T-helper 22 cell (primary cell): ENCODE measurements at places on chromosomes 2 and 18.

GRCh38 chr2:70085711-70086277, 1.5 kb upstream of the PCBP1 start:
- no peak for DNase-seq

GRCh38 chr2:237201461-237202287, 116.0 kb downstream of the COPS8 start:
- no peak for DNase-seq

- no peak for DNase-seq
Measured at GRCh38 chr2:230668939-230669303, 43.7 kb upstream of the CAB39 start.

GRCh38 chr2:20913491-20913890, 90.6 kb upstream of the LDAH start:
- DNase-seq = no peak

GRCh38 chr2:1817256-1818051, 73.1 kb upstream of the PXDN start:
- DNase-seq = no peak

- no peak for DNase-seq
Measured at GRCh38 chr18:63928331-63928730, 20.6 kb downstream of the SERPINB10 start.

DNA sequence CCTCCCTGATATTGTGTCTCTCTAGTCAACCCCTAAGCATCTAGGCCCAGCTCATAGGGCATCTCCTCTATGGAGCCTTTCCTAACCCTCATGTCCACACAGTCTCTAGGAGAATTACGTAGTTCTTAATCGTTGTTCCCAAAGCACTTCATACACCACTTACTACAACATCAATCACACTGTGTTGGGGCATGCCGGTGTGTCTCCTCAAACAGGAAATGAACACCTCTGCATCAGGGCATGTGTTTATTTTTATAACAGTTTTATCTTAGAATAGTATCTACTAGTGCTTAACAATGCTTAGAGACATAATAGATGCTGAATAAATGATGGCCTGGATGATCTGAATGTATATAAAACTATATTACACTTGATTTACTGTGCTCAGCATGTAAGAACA, 19.7 kb downstream of the CYP1B1 start:
- DNase-seq = no peak

- no peak for DNase-seq
Measured at GRCh38 chr2:48105848-48106247, 199.6 kb upstream of the FBXO11 start.

- no peak for DNase-seq
Measured at GRCh38 chr2:221431477-221431876, 140.6 kb downstream of the EPHA4 start.

DNA sequence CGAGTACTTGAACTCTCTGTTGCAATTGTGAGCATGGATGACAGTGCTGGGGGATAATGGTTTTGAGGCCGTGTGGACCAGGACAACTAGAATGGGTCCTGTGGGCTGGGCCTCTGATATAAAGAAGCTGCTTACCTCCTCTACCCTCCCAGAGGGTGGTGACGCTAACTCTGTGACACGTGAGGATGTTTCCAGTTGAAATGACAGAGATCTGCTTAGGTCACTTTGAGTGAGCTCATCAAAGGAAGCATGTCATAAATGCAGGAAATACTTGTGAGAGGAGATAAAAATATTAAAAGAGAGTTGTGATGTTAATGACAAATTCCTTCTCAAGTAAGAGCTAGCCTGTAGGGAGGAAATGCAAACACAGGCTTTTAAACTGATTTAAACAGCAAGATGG, 16.4 kb downstream of the RMC1 start:
- no peak for DNase-seq

GRCh38 chr2:114128725-114129124, 238.8 kb downstream of the ACTR3 start:
- no peak for DNase-seq

DNA sequence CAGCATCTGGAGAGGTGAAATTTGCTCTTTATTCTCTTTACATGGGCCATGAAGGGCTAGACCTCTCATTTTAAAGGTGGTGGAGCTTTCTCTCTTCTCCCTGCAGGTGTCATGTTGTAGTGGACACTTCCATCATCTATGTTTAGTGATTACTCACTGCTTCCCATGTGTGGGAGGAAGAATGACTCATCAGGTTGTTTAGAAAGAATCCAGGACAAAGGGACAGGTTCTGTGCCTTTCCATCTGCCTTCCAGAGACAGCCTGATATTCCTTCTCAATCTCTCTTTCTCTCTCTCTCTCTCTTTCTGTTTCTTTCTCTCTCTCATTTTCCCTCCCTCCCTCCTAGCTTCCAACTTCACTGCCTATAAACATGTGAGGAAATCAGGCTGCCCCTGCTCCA, 38.7 kb downstream of the SCG2 start:
- DNase-seq = no peak

- DNase-seq = no peak
Measured at GRCh38 chr18:43772907-43773306, 495.6 kb upstream of the SYT4 start.

- DNase-seq = no peak
Measured at GRCh38 chr2:57987835-57988573, 58.6 kb upstream of the VRK2 start.

DNA sequence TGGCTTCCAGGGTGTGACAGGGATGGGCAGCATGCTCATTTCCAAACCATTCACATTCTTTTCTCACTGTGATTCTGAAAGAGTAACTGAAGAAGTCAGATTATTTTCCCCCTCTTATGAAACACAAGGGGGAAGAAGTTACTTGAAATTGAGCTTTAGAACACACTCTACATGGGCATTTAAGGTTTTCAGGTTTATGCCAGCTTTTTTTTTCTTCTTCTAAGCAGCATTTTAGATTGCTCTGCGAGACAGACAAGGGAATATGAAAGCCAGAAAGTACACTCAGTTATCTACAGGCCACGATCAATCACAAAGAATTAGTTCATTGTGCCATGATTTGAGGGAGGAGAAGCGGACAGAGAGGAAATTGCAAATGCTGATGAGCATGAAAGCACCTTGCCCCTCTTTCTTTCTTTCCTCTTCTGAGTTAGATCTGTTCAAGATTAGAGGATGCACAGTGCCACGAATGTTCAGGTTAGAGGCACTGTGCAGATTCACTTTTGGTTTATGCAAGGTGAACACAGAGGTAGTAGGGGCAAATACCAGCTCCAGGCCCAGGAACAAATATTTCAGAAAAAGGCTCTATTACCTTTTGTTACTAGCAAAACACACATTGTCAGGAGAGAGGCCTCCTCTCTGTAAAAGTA, 49.2 kb downstream of the CXCR4 start:
- no peak for DNase-seq

GRCh38 chr18:59129951-59130703, 9.6 kb upstream of the SEC11C start:
- DNase-seq = no peak

DNA sequence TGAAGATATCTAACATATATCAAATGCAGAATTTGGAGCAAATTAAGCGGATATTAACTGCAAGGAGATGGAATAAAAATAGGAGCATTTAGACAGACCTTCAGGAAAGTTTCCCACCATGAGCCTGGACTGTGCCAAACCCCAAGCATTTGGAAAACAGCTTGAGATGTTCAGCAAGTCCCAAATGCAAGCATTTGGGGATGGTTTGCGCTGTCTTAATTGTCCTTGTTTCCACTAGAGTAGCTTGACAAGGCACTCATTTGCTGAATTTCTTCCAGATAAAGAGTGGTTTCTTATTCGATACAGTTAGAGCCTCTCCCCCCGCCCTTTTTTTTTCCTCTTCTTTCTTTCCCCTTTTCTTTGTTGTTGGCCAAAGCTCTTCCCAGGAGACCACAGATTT, 77.1 kb upstream of the CDC42EP3 start:
- DNase-seq = no peak

GRCh38 chr2:108118996-108119395, 120.8 kb upstream of the SULT1C3 start:
- no peak for DNase-seq

- DNase-seq = no peak
Measured at GRCh38 chr18:32767400-32767799, 5.4 kb downstream of the KLHL14 start.

GRCh38 chr2:127608061-127609030, 37.6 kb upstream of the GPR17 start:
- no peak for DNase-seq

- no peak for DNase-seq
Measured at GRCh38 chr2:209463226-209463625, 39.4 kb downstream of the MAP2 start.

GRCh38 chr18:11729556-11729955, 40.5 kb downstream of the GNAL start:
- no peak for DNase-seq

DNA sequence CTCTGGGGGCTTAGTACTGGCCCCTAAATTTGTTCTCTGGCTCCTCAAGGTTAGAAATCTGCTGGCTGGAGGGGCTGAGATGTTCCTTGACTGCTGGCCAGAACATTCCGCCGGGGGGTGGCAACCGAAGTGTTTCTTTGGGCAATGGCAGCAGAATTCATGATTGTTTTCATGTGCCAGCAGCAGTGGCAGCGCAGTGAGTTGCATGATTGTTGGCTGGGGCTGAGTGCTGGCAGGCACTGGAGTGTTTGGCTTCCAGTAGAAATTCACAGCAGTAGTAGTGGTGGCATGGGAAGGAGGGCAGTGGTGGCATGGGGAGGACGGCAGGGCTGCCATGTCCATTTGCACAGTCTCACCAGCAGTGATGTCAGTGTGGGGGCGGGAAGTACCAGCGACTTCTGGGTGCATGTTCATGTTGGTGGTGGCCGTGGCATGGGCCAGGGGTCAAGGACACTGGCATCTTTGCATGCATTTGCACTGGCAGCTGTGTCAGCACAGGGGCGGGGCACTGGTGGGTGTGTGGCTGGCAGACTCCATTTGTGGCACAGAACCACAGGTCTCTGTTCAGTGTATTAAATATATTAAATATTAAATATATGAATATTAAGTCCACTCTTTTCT, 130.6 kb upstream of the CDH7 start:
- no peak for DNase-seq

DNA sequence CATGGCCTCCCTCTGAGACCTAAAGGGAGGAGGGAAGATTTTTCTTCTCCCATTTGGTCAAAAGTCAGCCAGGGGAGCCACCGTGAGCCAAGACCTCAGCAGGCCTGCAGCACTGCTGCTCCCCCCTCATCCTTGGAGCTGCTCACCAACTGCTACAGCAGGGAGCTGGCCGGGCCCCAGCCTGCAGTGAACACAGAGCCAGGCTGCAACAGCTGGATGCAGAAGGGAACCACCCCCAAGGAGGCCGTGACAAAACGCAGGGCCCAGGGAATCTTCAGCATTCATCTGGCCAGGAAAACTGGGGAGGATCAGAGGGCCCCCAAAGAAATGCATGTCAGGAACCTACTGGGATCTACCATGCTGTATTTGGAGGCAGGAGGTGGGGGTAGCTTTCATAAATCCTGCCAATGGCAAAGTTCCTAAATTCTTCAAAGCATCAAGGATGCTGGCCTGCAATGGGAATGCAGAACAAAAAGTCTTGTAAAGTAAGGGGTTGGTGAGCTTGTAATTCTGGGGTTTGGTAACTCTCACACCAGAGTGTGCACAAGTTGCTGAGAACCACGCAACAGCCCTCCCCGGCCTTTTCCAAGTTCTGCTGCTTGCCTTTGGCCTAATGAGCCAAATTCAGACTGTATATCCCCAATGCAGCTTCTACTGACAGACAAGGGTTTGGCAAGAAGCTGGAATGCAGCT, 61.0 kb downstream of the CACNB4 start:
- no peak for DNase-seq

GRCh38 chr2:137775529-137775928, 188.7 kb upstream of the HNMT start:
- DNase-seq = no peak

- DNase-seq = no peak
Measured at GRCh38 chr2:141748616-141749015, 382.2 kb downstream of the LRP1B start.

GRCh38 chr2:43302182-43302960, 76.0 kb upstream of the ZFP36L2 start:
- no peak for DNase-seq

GRCh38 chr2:129812071-129812470, 167.4 kb upstream of the RAB6C start:
- DNase-seq = no peak

DNA sequence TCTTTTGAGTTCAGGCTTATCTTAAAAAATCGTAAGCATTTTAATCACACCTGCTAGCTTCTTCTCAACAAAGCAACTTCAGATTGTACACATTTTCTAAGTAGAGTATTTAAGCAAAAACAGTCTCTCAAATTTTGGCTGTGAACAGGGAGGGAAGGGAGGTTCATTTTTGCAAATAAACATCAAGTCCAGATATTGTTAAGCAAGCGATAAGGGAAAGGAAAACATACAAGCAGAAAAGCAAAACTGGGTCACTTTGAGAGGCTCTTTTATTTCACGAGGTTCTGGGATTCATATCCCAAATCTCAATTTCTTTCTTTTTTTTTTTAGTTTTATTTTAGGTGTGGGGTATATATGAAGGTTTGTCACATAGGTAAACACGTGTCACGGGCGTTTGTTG, 79.9 kb downstream of the SLC25A12 start:
- no peak for DNase-seq

DNA sequence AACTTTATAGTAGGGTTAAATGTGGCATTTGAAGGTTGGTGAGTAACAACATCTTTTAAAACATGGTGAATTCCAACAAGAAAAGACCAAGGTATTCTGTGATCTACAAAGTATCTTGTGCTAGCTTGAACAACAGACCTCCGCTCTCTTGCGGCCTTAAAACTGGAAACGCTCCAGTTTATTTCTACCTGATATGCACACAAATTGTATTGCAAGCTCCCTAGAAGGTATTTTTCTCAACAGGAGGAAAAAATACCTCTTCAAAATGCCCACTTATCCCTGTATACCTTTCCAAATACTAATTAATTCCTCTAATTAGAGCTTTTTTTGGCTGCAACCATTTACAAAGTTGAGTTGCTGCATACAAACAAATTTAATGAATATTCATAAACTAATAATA, 69.5 kb downstream of the KCNH7 start:
- no peak for DNase-seq

DNA sequence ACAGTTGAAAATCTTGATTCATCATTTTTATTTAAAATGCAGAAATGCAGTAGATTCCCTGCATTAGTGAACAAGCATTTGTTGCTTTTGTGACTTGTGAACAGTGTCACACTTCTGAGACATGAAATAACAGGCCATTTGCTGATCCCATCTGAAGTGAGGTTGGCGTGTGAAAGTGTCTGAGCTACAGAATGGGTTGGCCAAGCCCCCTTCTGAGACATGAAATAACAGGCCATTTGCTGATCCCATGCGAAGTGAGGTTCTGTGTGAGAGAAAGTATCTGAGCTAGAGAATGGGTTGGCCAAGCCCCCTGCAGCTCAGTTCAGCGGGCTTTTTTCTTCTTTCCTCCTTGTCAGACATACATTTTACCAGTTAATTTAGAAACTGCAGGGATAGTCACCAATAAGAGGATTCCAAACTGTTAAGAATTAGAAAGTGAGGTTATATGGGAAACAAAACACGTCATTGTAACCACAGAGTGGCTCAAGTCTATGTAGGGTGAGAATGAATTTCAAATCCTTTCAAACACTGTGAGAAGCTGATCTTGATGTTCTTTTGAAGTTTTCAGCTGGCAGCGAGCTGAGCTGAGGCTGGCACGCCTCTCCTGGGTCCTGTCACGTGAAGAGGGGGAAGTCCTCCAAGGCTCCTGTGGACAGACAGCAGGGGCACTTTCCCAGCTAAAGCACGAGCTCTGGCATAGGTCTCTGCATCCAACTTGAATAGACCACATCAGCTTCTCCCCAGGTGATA, 339.2 kb upstream of the SALL3 start:
- DNase-seq = no peak

- no peak for DNase-seq
Measured at GRCh38 chr2:7913974-7914373, 767.9 kb upstream of the ID2 start.

- no peak for DNase-seq
Measured at GRCh38 chr18:33282709-33283333, 157.7 kb downstream of the CCDC178 start.
